ENCODE measurements at places on chromosomes 6 and 20.

GRCh38 chr6:113600551-113601339 is 256.4 kb upstream of the MARCKS start:
- no peak for DNase-seq

DNA sequence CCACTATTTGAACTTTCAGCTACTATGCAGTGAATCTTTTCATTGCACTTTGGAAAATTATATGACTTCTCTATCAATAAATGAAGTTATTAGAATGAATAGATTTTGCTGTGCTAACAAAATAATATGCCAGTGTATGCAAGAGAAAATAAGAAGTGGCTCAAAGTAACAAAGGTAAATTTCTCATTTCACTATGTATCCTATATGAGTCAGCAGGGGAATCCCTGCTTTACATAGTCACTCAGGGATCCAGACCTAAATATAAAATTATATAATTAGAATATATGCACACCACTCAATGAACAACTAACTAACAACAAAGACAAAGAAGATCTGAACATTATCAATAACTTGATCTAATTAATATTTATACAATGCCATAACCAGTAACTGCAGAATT is 390.8 kb upstream of the IRAK1BP1 start:
- DNase-seq: no peak

GRCh38 chr6:62037445-62037844 is 248.6 kb downstream of the KHDRBS2 start:
- DNase-seq: no peak

- peak; percentile 54 for DNase-seq
Observed at GRCh38 chr6:14075095-14075503, 42.5 kb upstream of the CD83 start.

GRCh38 chr6:34070315-34071135 is 75.4 kb downstream of the GRM4 start:
- no peak for DNase-seq

GRCh38 chr20:38609815-38610214 is 8.2 kb downstream of the ARHGAP40 start:
- no peak for DNase-seq

GRCh38 chr6:47787620-47788497 is 6.0 kb downstream of the OPN5 start:
- peak; percentile 14 for DNase-seq

- no peak for DNase-seq
Observed at GRCh38 chr20:1317545-1318255, 11.2 kb downstream of the SDCBP2 start.

DNA sequence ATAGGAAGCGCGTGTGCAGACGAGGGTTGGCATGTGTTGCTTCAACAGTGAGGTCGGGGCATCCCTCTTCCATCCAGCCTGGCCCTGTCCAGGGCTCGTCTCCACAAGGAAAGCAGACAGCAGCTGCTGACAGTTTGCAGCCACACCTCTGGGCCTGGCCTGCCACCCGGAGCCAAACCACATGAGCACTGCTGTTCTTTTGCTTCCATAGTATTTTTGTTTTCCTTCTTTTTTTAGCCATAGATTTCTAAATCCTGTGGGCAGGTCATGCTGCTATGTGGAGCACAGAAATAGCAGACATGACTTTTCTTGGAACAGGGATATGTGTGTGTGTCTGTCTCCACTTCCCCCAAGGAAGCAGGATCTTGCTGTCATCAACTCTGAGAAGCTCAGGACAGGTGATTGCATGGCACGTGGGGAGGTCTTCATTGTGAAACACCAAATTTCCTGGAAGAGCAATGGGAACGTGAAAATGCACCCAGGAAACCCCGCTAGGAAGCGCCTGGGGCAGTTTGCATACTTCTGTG is 167.4 kb downstream of the DTNBP1 start:
- DNase-seq: peak; percentile 36

DNA sequence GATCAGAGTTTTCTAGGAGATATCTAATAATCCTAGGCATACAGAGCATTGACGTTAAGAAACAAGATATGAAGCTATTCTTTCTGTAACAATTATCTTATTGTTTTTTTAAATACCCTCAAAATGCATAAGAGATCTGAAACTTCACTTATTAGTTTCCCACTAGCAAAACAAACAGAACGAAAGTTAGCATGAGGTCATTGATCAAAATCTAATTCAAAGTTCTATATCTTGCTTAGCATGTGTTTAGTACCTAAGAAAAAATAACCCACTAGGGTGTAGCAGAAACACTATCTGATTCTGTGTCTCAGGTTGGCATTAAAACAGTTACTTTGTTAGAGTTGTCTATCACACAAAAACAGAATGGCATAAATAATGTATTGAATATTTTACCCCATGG is 1288.4 kb downstream of the EPHA7 start:
- no peak for DNase-seq

- no peak for DNase-seq
Observed at GRCh38 chr20:11008444-11009033, 334.7 kb upstream of the JAG1 start.

DNA sequence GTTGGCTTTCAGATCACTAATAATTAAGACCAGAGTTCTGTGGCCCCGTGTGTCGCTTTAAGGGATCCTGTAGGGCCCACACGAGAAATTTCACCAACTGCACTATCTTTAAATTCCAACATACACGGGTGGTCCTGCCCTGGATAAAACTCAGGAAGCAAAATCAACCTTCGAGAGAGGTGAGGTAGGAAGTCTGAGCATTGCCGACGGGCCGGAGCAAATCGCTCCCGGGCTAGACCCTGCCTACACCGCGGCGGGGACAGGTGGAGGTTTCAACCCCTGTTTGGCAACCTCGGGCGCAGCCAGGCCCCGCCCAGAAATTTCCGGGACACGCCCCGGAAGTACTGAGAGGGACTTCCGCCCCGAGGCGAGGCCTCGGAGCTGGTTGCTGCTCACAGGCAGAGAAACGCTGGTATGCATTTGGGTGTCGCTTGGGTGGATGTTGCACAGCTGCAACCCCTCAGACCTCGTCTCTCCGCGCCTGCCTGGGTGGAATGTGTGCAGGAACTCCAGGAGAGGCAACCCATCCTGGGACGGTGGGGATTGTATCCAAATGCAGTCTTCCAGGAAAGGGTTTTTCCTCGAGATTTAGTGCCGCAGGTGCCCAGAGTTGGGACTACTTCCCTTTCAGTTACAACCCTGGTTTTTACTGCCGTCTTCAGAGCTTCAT is 19.9 kb downstream of the ZKSCAN8 start:
- DNase-seq: peak; percentile 90

GRCh38 chr6:168097621-168098430 is 18.8 kb upstream of the FRMD1 start:
- DNase-seq: no peak

DNA sequence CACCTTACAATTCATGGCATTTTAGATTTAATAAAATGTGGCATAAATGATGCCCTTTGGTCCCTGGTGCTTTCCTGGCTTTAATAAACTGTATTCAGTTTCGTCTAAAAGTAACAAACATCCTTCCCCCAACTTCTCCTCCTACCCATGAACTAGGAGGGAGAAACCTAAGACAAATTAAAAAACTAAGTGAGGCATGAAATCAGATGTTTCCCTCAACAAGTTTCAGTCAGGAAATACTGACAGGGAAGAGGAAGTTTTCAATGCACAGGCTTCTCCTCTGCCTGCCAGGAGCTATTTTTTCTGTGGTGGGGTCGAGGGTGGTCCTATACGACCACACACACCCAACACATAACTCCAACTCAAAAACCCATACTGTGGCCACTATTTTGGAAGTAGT is 10.0 kb downstream of the HBS1L start:
- no peak for DNase-seq

- DNase-seq: no peak
Observed at GRCh38 chr6:143465546-143465945, 14.9 kb downstream of the PEX3 start.

DNA sequence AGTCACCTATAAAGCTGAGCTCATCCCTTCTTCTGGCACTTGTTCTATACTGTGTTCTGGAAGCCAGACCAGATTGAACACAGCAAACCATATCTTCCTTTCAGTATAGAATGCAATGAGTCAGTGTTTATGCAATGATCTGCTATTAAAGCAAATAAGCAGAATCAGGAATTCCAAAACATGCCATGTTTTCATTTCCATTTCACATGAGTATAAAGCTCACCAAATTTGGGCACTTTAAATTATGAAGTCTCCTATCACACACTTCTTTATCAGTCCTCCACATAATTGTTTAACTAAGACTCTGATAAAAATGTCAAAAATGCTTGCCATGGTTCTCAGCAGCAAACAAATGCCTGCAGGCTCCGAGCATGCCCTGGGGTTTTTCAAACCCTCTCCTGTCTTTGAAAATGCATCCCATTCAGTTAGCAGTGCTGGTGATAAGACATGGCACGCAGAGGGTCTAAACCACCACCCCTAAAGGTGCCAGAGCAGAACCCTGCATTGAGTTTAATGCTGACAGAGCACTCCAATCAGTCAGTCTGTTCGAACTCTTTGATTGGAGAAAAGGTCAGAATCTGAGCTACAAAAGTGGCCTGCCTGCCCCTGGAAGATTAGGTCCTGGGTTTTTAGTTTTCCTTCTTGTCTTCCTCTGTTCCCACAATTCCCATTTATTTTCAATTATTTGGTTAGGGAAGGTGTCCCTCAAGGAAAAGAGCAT is 234.1 kb downstream of the GMPR start:
- DNase-seq: peak; percentile 67

DNA sequence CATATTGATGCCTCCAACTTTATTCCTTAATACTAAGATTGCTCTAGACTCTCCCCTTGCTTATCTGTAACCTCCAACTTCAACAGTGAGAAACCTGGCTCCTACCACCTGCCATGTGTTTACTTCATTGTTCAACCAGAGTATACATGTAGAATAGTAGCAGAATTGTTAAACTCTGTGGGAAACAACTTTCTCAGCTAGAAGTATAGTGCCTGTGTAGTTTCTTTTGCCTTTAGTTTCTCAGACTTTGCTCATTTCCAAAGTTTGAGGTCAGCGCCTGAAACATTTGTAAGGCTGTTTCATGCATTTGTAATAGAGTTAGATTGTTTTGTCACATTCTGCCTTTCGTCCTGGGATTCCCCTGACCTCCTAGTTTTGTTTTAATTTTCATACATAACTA is 34.9 kb upstream of the HECA start:
- DNase-seq: no peak

DNA sequence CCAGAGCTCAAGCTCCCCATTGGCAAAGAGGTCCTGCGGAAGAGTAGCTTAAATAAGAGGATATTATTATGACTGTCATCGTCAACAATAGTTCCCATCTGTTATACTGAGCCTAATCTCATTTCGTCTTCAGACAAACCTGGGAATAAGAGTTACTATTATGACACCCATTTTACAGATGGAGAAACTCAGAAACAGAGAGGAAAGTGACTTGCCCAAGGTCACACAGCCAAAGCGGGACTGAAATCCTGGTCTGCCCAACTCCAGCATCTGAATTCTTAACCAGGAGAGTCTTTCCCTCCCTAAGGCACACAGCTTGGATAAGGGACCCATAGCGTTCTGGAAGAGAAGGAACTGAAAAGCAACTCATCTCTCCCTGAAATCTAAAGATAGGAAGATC is 23.4 kb downstream of the PTGIS start:
- no peak for DNase-seq

DNA sequence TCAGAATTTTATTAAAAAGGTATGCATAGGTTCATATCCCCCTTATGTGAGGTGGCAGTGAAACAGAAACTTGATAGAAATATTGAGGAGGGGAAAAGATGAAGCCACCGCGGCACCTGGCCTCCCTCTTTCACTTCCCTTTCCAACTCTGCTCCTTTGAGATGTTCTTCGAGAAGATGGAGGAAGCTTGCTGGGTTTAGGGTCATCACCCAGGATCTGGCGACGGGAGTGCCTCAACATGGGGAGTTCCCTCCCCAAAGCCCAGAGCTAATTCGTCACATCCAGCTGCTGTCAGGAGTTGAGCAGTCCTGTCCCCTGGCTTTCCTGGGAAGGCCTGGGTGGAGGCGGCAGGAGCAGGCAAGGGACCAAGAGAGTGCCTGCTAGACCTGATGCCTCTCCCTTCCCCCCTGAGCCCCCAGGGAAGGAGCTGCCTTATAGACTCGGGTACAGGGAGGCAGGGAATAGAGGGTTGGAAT is 29.1 kb downstream of the RREB1 start:
- DNase-seq: no peak

DNA sequence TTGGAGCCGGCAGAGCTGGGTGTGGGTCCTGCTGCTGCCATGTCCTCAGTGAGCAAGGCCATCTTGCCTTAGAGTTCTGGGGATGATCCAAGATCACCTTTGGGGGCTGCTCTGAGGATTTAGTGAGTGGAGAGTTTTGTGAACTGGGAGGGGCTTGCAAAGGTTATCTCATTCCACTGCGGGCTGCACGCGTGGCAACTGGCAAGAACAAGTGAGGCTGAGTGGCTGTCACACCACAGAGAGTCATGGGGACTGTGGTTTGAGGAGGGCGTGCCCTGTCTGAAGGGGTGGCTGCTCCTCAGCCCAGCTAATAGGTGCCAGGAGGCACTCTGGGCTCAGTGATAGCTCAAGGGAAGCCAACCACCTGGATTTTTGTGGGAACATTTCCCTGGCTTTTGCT is 37.6 kb downstream of the TTLL9 start:
- no peak for DNase-seq

GRCh38 chr6:85675030-85675819 is 32.5 kb upstream of the SYNCRIP start:
- DNase-seq: peak; percentile 50

DNA sequence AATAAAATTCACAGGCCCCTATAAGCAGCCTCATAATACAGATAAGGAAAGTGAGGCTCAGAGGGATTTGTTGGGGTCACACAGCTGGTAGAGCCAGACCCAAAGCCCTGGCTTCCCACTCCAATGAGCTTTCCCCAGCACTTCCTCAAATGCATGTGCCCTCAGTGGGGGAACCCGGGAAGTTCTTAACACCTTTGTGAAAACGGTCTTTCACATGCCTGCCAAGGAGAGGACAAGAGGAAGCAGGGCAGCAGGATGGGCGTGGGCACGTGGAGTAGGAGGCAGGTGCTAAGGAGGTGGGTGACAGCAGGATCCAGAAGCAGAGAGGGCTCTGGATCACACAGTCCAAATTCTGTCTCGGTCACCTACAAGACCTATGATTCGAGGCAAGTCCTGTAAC is 598 bp downstream of the PI16 start:
- DNase-seq: no peak

- DNase-seq: no peak
Observed at GRCh38 chr6:145784683-145785082, 29.9 kb downstream of the FBXO30 start.

DNA sequence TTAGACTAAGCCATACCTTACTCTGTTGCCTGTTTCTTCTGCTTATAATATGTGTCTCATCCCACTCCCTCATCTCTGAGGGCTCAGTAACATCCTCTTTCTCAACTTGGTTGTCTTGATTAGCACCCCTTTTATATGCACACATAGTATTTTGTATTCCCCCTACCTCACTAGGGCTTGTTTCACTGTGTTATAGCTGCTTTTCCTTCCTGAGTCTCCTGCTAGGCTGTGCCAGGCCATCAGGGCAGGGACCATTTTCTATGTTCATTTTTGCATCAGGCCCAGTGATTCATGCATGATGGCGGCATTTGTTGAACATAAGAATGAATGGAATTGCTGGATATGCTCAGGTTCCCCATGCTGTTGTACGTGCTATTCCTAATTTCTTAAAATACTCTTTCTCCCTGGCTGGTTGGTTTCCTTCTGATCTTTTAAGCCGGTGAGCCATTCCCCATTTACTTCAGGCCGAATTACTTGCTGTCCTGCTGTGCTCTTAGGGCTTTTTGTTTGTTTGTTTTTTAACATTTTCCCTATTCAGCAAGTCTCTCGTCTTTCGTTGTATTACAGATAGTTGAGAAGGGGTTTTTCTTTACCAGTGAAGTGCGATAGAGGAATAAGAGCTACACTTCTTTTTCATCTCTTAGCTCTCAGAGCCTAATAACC is 183.2 kb downstream of the CARMIL1 start:
- DNase-seq: no peak

GRCh38 chr6:155382338-155382685 is 68.0 kb upstream of the TFB1M start:
- peak; percentile 77 for DNase-seq
